GM12891 (cell line): ENCODE measurements at places on chromosomes 5 and 9.

DNA sequence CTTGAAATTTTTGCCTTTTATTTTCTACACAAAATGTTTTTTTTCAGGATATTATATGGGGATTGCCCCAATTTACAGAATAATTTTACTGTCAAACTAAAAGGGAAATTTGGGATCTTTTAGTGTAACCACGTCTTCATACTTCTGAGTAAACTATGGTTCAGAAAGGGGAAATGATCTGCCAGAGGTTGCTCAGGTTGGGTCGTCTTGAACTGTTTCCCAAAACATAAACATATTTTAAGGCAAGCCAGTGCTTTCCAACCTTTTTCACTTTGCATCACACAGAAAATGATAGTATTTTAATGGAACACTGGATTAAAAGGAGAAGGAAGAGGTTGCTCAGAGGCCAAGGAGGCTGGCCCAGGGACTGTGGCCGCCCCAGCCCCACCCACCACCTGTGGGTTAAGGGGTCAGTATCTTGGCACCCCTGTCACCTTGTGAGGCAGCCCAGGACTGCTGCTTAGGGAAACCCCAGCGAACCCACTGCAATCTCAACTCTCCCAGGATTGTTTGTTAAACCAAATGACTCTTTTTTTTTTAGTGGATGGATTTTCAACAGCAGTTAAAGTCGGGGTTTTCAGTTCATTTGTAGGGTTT is 142.7 kb upstream of the DHFR start:
- no peak for DNase-seq

GRCh38 chr5:16431490-16431889 is 34.1 kb downstream of the ZNF622 start:
- no peak for DNase-seq

DNA sequence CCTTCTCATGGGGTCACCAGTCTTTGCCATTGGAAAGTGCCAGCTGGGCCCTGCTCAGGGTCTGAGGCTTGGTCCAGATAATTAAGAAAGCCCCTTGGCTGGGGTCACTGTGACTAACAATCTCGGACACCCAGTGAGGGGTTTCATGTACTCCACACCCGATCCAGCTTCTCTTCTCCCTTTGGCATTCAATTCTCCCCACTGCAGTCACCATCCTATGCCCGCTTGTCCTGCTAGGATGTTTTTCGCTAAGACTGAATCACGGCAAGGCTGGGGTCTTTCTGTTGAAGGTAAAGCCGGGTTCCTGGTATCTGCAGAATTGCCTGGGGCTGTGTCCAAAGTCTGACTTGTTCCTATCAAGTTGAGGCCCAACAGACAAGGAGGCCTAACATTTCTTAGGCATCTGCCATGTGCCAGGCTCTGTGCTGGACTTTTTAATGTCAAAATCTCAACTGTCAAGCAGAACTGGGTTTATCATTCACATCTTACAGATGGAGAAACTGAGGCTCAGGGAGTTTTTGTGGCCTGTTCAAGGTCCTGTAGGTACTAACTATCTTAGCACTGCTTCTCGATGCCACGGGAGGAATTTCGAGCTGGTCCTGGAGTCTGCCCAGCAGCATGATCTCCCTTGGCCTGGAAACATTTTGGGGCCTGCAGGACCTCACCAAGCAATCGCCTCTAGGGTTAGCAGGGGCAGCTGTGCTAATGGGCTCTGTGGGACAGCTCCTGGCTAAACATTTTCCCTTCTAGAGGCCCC is 142.0 kb upstream of the ALDH1B1 start:
- DNase-seq, result no peak

DNA sequence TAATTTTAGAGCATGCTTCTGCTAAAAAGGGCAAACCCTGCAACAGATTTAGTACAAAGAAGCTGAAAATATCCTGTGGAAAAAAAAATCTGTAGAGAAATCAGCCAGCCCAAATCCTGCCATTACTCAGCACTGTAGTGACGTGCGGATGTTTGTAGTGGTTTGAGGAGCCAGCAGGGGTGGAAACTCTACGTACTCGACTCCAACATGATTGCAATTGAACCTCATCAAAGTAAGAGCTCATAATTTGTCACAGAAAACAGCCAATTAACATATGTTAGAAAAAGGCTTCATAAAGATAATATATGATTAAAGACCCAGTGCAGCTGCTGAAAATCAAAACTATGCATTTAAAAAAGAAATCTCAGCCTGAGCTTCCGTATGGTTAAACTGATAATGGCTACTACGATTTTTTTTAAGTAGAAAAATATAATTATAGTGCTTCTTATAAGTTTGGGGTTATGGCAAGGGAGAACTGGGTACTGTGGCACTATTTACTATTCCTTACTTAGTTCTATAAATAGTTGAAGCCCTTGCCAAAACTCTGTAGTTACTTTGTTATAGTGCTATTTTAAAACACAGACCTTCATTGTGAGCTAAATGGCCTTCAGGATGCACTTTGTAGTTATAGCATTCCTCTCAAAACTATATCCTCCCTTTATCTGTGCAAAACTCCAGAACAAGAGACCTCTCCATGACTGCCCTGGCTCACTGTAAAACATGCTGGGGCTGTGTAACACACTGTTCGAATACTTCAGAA is 49.4 kb downstream of the MEF2C start:
- no peak for DNase-seq

GRCh38 chr9:84136119-84136868 is 155.7 kb downstream of the RMI1 start:
- no peak for DNase-seq

DNA sequence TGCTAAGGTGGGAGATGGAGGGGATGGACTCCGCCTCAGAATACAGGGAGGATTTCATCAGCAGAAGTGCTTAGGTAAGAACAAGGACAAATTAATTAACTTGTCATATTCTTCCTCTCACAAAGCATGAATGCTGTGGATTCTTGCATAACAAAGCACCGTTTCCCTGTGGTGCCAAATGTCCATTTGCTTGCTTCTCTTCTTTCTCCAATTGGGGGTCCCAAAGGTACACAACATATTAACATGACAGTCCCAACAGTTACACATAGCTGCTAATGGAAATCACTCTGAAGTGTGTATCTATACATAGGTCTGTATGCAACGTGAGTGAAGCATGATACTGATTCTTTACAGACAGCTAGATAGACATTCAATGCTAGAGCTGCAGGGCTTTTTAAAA is 146.7 kb upstream of the EFNA5 start:
- no peak for DNase-seq

GRCh38 chr5:14097998-14098471 is 45.1 kb upstream of the TRIO start:
- DNase-seq, result no peak

GRCh38 chr9:99259231-99259918 is 37.3 kb downstream of the SEC61B start:
- no peak for DNase-seq

- no peak for DNase-seq
These were observed 125.3 kb upstream of the RASEF start for GRCh38 chr9:83188277-83188676.

DNA sequence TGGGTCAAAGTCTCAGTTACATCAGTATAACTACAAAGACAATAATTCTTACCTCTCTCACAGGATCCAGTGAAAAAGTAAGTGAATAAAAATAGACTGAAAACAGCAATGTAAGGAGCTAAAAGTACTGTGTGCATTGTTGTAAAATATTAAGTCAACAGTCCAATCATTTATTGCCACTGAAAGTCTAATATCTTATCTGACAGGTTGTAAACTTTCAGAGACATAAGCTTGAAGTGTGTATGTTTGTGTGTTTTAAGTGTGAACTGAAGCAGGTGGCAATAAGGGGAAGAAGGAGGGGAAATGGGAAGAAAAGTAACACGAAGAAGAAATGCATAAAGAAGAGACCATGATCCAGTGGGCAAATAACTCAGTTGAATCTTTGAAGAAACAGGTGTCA is 229.7 kb upstream of the TAS2R1 start:
- no peak for DNase-seq

DNA sequence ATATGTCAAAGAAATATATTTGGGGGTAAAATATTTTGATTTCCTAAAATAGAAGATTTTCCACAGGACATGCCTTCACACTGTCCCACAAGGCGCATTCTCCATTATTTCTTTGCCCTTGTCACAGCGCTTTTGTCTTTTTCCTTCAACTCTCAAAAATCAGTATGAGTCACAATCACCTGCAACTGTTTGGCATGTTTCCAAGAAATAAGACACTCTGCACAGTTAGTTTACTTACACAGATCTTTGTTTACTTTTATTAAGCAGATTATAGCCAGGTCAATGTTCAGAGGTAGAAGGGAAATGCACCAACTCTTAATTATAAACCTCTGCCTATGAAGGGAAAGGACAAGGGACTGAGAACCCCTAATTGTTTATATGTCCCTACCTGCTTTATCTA is 9.5 kb downstream of the CEMIP2 start:
- no peak for DNase-seq

DNA sequence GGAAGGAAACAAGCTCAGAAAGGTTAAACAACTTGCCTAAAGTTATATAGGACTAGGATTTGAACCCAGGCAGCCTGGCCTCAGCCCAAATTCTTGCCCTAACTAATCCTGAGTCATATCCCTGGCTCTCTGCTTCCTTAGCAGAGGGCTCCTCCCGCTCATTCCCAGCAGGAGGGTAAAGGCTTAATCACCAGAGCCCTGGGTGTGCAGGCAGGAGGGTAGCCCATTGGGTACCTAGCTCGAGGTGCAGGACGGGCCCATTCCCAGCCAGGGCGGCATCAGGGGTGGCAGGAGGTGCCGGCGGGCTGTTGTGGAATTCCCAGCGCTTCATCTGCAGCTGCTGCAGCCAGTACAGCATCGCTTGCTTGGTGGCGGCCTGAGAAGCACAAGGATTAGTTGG is 3.9 kb downstream of the TBC1D2 start:
- DNase-seq, result no peak
